ENCODE measurements at places on chromosomes 13 and 19. TPM values are rescaled to one million over a fixed set of nuclear protein-coding genes. Genes with fewer than 3 reads are reported as not detected.

DNA sequence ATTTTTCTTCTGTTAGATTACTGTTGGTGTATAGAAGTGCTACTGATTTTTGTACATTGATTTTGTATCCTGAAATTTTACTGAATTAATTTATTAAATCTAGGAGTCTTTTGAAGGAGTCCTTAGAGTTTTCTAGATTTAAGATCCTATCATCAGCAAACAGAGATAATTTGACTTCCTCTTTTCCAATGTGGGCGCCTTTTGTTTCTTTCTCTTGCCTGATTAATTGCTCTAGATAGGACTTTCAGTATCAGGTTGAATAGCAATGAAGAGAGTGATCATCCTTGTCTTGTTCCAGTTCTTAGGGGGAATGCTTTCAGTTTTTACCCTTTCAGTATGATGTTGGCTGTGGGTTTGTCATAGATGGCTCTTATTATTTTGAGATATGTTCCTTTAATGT is 5.6 kb upstream of the CD33 start:
- no peak for DNase-seq

Gene ZNF564
- polyA plus RNA-seq = 6.0 TPM

- no peak for DNase-seq
Observed at GRCh38 chr19:36436531-36436930, 18.1 kb upstream of the ZFP82 start.

DNA sequence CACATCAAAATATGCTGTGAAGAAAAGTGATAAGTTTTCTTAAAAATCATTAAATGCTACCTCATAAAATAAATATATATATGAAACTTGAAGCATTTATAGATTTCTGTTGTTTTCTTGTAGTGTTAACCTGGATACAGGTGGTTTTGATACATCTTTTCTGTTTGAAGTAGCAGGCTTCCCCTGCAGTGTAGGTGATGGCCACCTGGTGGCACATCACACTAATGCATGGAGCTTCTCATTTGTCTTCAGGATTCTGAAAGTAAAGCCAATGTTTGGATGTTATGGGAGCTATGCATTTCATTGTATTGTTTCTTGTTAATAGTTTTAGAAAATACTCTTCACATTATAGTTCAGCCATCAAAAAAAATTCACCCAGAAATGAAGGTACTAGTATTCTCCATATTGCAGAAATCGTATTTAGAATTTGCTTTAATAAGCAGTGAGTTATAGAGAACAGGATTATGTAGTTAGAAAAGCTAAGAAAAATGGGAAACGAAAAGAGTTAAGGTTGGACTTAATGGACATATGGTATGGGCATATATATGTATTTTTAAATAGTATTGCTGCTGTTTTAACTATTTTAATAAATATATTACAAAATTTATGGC is 18.7 kb downstream of the GPR180 start:
- no peak for DNase-seq

GRCh38 chr19:52665027-52665426 is 26.9 kb upstream of the ZNF83 start:
- no peak for DNase-seq

Gene PSPN
- polyA plus RNA-seq = 0.78 TPM

- no peak for DNase-seq
Observed at GRCh38 chr13:49481788-49482187, 14.0 kb upstream of the PHF11 start.

- DNase-seq = no peak
Observed at GRCh38 chr13:94063848-94064247, 415.6 kb downstream of the DCT start.

DNA sequence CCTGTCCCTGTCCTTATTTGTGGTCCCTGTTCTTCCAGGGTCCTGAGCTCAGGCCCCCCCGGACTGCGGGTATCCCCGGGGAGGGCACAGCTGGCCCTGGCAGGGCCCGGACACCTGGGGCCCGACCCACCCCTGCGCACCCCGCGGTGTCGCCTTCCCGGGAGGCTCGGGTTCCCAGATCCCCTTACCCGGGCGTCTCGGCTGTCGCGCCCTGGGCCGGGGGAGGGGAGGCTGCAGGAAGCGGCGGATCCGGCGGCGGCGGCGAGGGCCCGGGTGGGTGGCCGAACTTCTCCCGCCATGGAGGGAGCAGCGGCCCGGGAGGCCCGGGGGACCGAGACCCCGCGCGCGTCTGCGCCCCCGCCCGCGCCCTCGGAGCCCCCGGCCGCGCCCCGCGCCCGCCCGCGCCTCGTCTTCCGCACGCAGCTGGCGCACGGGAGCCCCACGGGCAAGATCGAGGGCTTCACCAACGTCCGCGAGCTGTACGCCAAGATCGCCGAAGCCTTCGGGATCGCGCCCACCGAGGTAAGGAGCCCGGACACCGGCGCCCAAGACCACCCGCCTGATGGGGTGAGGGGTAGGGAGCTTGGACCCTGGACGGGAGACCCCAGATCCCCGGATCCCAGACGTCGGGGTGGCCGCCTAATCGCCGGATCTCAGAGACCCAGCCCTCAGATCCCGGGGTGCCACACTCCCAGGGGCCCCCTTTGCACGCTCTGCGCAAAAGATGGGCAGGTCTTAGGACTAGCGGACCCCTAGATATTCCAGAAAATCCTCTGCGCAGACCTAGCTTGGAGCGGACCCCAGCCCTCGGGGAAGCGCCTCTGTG is at the start of gene GIPC3:
Gene GIPC3, plus strand, starts transcription at position 178 of the 826 bp plus-strand sequence. Its CDS starts 120 bp downstream, at position 298.
- no peak for DNase-seq

Gene RAB8A
- polyA plus RNA-seq = 7.1 TPM

Gene NLRP11
- polyA plus RNA-seq = not detected

DNA sequence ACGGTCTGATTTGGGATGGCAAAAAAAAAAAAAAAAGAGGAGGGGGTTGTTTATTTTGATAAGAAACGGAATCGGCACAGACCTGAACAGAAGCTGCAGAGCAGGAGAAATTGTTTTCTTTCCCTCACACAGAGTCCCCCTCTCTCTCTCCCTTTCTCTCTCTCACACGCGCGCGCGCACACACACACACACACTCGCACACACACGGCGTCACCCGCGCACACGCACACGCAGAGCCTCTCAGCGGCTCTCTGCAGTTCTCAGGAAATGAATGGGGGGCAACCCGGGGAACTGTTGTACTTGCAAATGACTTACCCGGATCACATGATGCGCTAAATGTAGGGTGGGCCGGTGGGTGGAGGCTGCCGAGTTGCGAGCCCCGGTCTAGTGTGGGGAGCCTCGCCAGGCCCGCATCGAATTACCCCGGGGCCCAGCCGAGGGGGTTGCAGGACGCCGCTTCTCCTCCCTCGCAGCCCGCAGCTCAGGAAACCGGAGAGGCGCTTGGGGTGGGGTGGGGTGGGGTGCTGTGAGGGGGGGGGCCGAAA is 475 bp downstream of the KLF12 start:
- DNase-seq = peak; percentile 81

DNA sequence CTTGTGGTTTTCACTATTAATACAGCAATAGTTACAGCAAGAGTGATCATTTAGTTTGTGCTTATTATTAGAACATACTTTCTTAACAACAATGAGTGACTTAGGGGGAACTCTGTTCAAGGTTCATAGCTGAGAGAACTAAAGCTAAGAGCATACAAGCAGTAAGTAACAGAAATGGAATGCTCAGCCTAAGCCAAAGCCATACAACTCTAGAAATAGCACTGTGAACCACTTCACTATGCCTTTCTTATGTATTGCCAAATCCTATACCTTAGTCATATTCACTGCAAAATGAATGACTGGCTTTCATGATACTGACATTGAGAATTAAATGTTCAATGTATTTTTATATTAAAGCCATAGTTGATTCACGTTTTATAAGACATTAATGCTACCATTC is 599.7 kb upstream of the SLITRK1 start:
- DNase-seq = no peak

DNA sequence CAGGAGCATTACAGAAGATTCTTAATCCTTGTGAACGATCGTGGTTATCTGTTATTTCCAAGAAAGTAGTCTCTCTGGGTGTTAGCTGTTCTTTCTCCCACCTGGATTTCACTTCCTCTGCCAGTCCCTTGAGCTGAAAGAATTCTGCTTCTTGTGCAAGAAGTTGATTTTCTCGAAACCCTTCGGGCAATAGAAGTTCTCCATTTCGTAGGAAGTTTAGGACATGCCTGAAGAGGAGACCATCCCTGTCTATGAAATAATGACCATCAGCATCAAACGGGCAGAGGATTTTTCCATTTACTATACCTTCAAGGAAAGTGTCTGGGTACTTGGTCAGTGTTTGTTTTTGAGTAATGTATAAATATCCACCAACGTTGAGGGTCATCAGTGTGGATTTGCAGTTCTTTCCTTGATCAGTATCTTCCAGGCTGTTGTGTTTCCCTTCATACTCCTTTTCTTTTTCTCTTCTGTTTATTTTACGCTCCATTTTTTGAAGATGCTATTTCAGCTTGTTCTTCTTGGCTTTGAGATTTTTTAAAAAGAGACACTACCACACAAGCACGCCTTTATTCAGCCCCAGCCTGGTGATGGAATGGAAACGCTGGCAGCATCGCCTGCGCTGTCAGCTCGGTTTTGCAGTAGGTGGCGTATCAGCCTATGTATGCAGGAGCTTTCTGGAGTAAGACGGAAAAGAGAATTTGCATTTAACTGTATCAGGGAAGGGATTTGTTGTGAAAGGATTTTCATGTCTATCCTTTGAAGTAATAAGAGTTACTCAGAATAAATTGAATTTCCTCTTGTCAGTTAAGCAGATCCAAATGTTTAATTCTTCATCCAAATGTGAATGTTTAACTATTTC is 6.5 kb downstream of the KCTD4 start:
- no peak for DNase-seq

DNA sequence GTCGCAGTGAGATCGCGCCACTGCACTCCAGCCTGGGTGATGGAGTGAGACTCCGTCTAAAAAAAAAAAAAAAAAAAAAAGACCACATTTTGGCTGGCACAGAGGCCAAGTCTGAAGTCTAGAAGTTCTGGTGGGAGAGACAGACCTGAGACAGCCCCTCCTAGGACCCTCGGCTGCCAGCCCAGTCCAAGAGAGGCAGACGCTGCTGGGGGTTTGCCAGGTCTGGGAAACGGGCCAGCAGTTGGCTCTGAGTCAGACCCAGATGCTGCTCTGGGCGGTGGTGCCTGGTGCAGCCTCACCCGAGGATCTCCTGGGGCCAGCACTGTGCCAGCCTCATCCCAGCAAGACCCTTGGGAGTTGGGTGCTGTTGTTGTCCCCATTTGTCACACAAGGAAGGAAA is 5.8 kb downstream of the FCHO1 start:
- no peak for DNase-seq

DNA sequence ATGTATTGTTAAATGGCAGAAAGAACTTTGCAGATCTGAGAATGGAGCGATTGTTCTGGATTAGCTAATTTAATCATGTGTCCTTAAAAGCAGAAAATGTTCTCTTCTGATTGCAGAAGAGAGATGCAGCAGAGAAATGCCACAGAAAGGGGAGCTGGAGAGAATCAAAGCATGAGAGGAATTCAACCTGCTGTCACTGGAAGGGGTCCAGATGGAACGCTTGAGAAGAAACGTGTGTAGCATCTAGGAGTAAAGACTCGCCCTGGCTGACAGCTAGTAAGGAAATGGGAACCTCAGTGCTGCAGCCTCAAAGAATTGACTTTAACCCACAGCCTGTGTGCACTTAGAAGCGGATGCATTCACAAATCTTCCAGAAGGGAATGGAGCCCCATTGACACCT is 502.8 kb downstream of the KLF12 start:
- no peak for DNase-seq

DNA sequence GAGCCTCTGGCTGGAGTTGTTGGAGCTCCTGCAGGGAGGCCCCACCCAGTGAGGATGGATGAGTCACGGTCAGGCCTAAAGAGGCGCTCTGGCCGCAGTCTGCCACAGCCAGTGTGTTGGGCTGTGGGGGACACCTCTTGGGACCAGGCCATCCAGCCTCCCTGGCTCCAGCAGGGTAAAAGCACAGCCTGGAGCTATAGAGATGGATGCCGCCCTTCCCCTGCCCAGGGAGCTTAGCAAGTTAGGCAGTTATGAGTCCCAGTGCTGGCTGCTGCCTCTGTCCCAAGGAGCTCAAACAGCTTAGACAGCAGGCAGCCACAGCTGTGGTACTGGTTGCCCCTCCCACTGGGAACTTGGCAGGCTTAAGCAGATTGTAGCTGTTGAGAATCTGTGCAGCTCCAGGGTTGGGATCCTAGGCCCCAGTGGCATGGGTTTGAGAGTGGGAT is 100.9 kb downstream of the NDFIP2 start:
- peak; percentile 64 for DNase-seq

- DNase-seq = no peak
Observed at GRCh38 chr19:3478409-3479176, 1.7 kb downstream of the SMIM24 start.

Gene ZNF714
- polyA plus RNA-seq = 0.70 TPM

Gene GRIN2D
- polyA plus RNA-seq = 0.04 TPM

- DNase-seq = no peak
Observed at GRCh38 chr19:14901675-14902260, 15.8 kb upstream of the OR7A17 start.

Gene ZNF675
- 0.84 TPM for polyA plus RNA-seq

Gene TMEM38A
- 53.2 TPM for polyA plus RNA-seq

DNA sequence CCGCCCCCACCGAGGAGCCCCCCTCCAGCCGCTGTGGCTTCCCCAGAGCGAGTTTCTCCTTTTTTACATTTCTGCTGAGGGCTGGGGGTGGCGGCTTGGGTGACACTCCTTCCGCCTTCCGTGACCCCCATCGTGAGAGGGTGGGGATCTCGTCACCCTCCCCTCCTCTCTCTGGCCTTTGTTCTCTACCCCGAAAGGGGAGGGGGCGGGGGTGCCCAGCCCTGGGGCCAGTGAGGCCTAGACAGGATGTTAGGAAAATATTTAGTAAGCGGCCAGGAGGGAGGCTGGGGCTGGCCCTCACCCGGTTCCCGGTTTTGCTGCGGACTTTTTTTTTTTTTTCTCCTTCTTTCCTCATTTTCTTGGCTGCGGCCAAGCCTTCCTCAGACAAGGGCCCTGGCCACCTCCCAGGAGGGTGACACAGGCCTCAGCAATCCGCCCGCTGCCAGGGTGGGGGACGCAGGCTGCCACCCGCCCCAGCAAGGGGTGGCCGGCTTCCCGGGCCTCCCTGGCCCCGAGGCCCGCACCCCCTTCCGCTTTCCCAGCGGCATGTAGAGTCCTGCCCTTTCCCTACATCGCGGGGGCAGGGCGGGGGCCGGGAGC is 3.9 kb downstream of the MIDN start:
- DNase-seq = peak; percentile 96

GRCh38 chr19:48858984-48859710 is 9.3 kb downstream of the PLEKHA4 start:
- DNase-seq = peak; percentile 71

Gene TMEM238
- not detected for polyA plus RNA-seq

GRCh38 chr13:31322026-31322425 is 122.3 kb downstream of the B3GLCT start:
- peak; percentile 67 for DNase-seq

Gene SLITRK6
- polyA plus RNA-seq = not detected

Gene SIGLEC5
- polyA plus RNA-seq = not detected

GRCh38 chr13:69681722-69682121 is 425.9 kb upstream of the ATXN8OS start:
- no peak for DNase-seq

DNA sequence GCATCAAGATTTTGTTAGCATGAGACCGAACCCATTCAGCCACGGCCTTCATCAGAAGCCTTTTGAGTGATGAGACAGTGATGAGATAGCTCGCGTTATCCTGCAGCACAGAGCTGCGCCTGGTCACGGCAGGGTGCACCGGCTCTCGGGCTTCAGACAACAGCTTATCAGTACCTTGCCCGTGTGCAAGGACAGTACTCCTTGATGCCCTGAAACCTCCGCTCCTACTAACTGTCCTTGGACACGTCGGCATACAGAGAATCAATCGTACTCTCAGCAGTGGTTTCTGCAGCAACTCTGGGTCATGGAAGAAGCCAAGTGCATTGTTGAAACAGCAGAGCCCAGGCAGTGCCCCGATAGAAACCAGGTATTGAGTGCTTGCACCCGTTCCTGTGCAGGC is 40.7 kb downstream of the IRS2 start:
- no peak for DNase-seq

- DNase-seq = no peak
Observed at GRCh38 chr13:99636306-99636705, 135.0 kb downstream of the TM9SF2 start.

Measured in psoas muscle (tissue), 8 donors.